ENCODE measurements at places on chromosomes 1 and 21.

- no peak for DNase-seq
Observed at GRCh38 chr1:194281376-194281775, 1095.0 kb upstream of the B3GALT2 start.

- DNase-seq, result no peak
Observed at GRCh38 chr1:115220340-115221270, 117.4 kb downstream of the NGF start.

DNA sequence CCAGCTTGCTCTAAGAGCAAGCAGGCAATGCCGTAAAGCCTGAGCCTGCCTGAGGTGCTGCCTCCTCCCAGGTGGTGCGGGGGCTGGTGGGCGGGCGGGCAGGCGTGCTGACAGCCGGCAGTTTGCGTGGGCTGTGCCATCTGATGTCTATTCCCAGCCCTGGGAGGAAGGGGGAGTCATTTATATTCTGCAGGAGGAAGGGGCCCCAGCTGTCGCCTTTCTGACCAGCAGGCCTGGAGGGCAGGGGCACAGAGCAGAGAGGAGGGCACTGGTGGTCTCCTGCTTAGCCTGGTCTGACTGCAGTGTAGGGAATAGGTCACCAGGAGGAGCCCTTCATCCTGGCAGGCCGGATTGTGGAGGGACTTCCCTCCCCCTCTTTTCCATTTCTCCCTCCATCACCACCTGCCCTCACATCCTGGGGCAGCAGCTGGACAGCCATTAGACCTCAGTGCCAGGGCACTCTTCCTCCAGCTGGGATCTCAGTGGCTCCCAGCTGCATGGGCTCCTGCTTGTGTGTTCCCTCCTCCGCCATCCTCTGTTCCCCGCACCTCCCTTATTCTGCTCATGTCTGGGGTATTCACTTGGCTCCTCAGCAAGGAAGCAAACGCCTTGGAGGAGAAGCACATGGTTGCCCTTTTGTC, 4.4 kb downstream of the CYB561D1 start:
- no peak for DNase-seq

DNA sequence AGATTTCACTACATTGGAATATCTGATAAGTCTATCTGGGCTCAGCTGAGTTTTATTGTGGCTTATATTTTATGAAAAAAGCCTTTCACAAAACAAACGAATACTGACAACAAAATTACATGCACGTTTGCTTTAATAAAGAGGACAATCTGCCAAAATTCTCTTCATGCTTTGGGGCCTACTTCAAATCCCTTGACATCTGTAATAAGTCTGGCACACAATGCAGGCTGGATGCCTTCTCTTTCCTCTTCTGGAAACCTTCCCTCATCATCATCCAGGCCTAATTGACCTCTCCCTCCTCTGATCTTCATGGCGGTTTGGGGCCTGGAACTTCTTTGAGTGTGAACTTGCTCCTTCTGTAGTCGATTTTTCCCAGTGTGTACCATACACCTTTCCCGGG, 70.3 kb downstream of the MAP10 start:
- no peak for DNase-seq

GRCh38 chr1:214660900-214661299, 57.9 kb downstream of the CENPF start:
- DNase-seq, result peak; percentile 79

DNA sequence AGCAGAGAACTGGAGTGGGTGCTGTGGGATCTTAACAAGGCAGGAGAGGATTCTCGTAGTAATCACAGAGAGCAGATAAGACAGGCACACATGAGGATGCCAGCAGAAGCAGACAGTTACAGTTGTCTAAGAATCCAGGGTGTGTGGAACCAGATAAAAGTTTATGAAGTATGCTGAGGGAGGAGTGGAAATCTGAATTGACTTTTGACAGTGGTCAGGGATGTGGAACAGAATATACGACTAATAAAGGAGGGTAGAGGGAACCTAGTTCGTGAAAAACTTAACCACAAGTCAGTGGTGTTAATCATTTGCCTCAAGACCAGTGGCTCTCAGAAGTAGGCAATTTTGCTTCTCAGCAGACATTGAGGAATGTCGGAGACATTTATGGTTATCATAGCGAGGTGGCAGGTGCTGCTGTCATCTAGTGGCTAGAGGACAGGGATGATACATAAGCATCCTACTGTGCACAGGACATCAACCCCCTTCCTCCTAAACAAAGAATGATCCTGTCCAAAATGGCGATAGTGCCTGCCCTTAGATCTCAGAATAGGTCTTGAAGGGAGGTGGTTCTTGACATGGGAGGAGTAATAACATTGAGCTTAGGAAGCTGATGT, 3.0 kb downstream of the LRRC8D start:
- no peak for DNase-seq

- DNase-seq, result no peak
Observed at GRCh38 chr1:161733526-161733925, 12.2 kb downstream of the FCRLB start.

- no peak for DNase-seq
Observed at GRCh38 chr21:42039470-42039901, 29.3 kb upstream of the ZBTB21 start.

- no peak for DNase-seq
Observed at GRCh38 chr1:228765168-228765946, 30.1 kb downstream of the RHOU start.

GRCh38 chr21:45420061-45421041, 15.4 kb downstream of the COL18A1 start:
- DNase-seq, result no peak

DNA sequence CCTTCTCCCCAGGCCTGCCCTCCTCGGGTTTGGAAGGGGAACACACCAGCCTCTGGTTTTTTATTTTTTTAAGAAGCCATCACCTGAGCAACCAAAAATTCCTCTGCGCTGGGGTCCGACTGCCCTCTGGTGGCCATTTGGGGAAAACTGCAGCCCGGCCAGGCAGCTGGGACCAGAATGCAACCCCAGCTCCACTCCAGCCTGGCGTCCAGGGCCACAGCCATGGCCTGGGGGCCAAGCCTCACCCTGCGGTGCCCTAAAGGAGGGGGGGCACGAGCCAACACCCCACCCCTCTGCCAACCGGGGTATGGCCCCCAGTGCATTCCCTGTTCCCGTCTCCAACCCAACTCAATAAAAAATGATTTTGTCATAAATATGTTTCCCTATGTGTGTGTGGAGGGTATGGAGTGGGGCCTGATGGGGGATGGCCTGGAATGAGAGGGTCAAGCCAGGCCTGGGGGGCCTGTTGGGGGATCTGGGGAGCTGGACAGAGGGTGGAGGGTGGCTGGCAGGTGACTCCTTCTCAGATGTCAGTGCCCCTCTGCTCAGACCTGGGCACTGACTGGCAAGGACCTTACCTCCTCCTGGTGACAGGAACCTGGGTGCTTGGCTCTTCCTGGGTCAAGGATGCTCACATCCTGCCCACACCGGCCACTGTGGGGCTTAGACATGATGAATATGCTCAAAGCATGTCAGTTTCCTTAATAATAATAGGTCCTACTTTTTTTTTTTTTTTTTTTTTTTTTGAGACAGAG, 3.2 kb downstream of the GPR3 start:
- DNase-seq, result peak; percentile 42

- DNase-seq, result no peak
Observed at GRCh38 chr21:36891121-36891520, 75.3 kb downstream of the HLCS start.

GRCh38 chr1:156660752-156661112, 16.5 kb downstream of the NES start:
- DNase-seq, result no peak

DNA sequence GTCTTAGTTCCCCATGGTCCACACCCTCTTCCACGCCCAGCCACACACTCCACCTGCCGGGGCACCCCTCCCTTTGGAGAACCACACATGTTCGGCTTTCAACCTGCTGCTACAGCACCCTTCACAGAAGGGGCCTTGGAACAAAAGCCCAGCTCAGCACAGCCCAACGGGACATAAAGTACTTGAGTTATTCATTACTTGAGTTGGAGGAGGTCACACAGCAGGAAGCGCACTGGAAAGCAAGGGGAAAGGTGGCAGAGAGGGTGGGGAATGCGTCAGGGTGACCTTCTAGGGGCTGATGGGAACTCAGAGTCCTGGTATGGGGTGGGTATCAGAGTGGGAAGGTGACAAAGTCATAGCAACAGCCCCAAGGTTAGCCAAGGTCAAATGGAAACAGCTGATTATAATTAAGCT, 3.0 kb upstream of the ATP1B1 start:
- DNase-seq, result no peak

DNA sequence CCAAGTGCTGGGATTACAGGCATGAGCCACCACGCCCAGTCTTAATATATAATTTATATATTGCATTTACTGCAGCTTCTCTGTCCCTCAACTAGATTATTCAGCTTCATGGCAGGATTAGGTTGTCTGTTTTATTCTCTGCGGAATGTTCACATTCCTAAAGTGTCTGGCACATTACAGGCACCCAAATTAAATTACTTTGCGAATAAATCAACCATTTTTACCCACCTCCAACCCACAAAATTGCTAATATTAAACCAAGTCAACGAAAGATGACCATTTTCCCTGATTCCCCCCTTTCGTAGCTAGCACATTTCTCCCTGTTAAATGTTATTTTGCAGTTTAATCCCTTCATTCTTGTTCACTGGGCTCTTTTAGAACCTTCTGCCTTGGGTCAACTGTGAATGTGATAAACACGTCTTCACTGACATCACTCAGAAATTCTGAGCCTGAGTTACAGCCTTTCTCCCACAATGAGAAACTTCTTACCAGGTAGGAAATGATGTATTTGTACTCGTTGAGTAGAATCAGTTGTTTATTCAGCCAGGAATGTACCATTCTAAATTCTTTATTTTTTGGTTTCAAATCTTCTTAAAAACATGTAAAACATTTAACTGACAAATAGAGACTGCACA, 35.9 kb downstream of the THAP3 start:
- DNase-seq, result no peak

DNA sequence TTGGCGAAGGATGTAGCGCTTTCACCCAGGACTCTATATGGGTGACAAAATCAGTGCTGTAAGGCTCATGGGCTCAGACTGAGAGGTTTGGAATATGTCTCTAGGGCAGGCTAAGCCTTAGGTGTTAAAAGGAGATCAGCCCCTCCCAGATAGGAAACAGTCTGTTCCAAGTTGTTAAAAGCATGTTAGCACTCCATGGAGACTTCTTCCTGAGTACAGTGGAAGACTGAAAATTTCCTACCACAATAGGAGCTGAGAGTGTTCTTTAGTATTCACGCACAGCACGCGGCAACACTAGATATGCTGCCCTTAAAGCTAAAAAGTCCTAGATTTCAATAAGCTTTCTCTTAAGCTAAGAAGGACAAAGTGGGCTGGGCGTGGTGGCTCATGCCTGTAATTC, 122.1 kb downstream of the TRABD2B start:
- DNase-seq, result no peak

- DNase-seq, result no peak
Observed at GRCh38 chr1:219067350-219067712, 106.3 kb upstream of the LYPLAL1 start.

DNA sequence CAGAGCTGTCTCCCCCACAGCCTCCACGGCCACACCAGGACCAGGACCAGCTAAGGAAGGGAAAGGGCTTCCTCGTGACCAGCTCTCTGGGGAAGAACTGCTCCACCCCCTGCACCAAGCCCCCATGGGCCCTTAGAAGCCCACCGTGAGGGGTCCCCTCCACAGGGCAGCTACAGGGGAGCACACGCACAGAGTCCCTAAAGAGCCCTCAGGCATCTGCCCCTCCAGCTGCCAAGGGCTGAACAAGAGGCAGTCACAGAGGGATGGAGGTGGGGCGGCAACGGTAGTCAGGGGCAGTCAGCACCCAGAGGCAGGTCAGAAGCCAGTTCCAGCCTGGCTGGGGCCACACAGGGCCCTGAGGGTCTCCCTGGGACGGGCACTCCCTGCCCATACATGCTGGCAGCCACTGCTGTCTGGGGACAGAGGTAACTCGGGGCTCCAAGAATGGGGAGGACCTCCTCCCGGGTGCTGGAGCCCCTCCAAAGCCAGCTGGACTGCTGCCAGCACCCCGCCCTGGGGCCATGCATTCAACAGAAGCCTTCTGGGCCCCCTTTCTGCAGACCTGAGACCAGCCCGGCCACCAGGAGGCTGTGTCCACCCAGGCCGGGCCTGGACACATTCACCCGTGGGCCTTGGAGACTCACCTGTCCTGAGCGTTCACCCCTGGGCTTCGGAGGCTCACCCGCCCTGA, 18.7 kb downstream of the SLC19A1 start:
- no peak for DNase-seq

DNA sequence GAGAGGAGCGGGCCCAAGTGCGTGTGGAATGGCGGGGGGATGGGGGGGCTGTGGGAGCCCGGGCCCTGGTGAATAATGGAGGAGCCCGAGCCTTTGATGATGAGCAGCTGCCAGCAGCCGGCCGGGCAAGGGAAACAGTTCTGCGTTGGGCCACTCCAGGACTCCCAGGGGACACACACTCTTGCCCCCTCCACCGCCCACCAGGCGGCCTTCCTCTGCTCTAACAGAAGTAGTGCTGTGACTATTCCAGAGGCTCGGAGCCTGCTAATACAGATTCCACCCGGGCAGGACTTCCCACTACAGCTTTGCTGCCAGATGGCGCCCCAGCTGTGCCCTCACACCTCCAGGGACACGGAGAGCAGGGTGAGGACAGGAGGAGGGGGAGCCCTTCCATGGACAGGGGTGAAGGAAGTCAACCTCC, 48.2 kb upstream of the LRP8 start:
- no peak for DNase-seq

DNA sequence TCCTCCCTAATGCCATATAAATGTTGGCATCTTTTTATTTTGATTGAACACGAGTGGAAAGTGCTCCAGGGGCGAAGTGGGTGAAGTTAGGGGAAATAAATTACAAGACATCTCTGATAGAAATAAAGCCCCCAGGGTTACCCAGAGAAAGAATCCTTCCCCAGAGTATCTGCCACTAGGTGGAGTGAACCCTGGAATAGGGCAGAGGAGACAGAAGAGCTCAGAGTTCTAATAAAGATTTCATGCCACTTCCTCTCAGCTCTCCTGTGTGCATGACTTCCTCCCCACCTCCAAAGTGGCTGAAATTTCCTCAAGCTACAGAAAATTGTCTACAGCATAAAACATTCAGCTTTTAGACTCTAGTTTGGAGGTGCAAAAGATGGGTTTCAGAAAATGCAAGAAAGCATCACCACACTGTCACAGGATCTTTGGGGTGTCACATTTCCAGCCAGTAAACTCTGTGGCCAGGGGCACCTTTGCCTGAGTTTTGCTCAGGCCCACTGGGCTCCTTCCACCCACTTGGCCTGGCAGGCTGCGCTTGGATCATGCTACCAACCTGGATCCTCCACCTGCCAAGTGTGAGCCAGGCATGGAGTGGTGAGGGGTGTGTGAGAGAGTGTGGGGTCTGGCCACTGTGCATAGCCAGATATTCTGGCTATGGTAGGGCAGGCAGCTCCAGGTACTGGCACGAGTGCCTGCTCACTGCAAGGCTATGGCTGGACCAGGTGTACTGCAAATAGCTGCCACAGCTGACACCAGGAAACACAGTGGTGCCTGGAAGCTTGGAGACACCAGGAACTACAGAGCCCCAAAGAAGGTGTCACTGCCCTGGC, 208.8 kb upstream of the USP25 start:
- DNase-seq, result no peak

Data from NCI-H460 (cell line).